ENCODE measurements at places on chromosomes 6 and 20.

DNA sequence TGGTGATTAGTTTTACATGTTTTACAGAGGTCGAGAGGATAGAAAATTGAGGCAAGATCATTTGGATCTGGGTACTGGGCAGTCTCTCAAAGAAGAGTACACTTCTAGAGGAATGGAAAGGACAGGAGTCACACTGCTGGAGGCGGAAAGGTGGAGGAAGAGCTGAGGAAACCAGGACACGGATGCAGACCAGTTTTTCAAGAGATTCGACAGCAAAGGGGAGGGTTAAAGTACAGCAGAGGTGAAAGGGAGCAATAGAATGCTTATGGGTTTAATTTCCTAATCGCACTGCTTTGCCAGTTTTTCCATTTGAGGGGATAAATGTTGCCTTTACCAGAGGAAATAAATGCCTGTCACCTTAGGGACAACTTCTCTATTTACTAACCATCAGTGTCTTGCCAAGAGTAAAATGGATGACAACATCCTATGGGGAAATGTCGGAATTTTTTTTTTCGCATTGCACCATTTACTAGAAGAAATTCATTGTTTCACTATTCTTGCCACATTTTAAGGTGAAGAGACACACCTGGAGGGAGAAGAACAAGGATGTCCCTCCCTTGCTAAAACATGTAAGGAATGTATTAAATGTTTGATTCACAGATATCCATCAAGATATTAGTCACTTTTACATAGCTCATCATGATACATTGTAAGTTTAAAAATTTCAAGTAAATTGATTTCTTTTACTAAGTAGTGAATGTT lies 226.6 kb downstream of the COL12A1 start:
- no peak for DNase-seq

DNA sequence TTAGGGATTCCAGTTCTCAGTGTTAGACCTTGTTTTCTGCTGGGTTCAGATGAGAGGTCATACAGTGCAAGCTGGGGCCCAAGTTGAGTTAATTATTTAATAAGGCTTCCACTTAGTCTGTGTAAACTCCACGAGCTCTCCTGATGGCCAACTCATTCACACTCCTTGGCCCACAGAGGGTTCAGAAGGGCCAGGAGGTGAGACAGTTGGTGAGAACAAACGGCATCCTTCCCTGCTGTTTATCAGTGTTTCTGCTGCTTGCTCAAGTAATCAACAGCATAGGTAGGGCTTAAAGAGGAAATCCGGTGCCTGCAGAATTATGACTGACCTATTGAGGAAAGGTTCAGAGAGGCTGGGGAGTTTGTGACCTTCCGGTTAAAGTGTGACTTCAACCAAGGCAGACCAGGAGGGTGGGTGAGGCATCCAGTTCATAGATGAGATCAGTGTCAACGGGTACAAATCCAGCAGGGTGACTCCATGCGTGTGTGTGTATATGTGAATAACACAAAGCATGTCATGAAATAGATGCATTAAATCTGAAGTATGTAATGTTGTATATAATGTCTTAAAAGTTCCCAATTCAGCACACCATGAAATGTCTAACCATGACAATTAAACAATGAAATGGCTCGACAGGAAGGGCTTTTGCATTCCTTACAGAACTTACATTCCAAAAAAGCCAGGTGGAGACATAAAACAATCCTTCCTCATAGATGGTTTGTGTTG lies 37.4 kb upstream of the BCAS1 start:
- no peak for DNase-seq

- DNase-seq: no peak
These were observed 31.8 kb upstream of the GMPR start for GRCh38 chr6:16206595-16207037.

- no peak for DNase-seq
These were observed 54.8 kb downstream of the PFDN4 start for GRCh38 chr20:54262671-54263070.

DNA sequence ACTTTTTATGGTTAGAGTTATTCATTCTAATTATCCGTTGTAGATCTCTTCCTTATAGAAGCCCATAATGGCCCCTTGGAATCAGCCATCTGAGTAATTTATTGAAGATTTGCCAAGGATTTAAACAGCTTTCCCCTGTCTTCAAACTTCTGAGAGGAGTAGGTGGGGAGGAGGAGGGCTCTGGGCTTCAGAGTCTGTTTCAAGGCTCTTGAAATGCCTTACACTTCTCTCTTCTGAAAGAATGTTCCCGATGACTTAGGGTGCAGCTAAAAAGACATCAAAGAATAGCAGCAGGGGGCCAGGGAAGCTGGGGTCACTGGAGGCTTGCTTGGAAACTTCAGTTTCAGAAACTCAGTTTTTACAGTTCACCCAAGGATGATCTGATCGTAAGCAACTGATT lies 165.3 kb downstream of the ZDHHC14 start:
- DNase-seq: no peak

GRCh38 chr20:50217207-50217949 lies 26.7 kb downstream of the CEBPB start:
- no peak for DNase-seq

DNA sequence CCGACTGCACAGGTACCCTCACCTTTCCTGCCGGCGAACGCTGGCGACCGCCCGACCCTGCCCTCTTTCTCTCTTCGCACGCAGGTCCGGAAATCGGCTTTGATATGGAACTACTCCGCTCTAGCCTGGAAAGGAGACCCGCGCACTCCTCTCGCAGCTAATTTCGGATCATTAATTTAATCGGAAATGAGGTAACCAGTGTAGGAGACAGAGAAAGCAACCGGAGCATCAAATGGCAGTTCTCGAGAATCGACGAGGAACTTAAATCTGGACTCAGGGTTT lies 949 bp upstream of the ATXN1 start:
- no peak for DNase-seq

DNA sequence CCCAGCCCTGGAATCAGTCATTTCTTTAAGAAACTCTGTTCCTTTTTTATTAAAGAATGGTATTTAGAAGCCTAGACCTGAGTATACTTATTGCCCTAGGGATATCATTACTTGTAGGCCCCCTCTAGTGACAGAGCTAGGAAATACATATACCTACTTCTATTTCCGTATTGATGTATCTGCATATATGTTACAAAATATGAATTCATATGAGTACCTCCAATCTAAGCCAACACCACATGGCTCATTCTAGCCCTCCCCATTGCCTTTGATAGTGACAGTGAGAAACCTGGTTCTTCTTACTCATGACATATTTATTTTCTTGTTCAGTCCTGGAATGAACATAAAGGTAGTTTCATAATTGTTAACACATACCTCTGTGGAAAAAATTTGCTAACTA lies 137.2 kb downstream of the FARS2 start:
- DNase-seq: no peak

DNA sequence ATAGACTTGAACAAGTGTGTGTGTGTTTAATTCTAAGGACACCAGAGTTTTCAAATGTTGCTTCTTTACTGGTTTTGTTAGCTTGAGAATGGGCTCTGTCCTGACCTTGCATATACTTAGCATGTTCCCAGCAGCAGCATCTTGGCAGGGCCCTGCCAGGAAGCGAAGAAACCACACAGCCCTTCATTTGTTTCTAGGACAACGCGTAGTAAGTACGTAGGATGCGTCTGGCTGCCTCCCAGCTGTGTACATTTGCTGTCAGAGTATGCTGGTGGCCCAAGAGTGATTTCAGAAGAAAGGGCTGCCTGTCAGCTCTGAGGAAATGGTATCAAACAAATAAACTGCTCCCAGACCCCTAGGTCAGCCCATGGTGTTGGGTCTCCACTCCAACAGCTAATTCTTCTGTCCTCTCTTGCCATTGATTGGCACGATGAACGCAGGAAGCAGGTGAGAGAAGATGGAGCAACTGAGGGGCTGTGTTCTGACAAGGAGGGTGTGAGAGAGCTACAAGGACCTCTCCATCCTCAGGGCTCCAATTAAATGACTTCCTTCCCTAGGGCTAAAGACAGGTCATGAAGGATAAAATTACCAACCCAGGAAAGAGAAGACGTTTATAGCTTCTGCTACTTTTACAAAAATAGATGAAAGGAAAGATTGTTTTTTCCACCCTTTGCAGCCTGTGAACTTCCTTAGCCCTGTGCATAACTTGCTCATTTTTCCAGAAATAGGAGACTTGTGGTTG lies 55.9 kb upstream of the HDDC2 start:
- no peak for DNase-seq

- DNase-seq: no peak
These were observed 135.1 kb upstream of the COL21A1 start for GRCh38 chr6:56382416-56382940.

GRCh38 chr6:125377621-125378020 lies 75.9 kb upstream of the HDDC2 start:
- DNase-seq: no peak

- DNase-seq: no peak
These were observed 4.0 kb upstream of the ATXN1 start for GRCh38 chr6:16765235-16765634.

GRCh38 chr6:143158113-143158581 lies 97.5 kb downstream of the AIG1 start:
- DNase-seq: no peak
